ENCODE measurements at places on chromosomes 2 and 18. TPM values are rescaled to one million over a fixed set of nuclear protein-coding genes. Genes with fewer than 3 reads are reported as not detected.
A peak's percentile ranks its signal among the peaks of the same experiment; 100 is the strongest.

Gene ATOH8
- total RNA-seq, result 18.6 TPM

GRCh38 chr2:106332054-106332453 is 136.2 kb downstream of the RGPD3 start:
- no peak overlapping the region for H3K27ac ChIP-seq
- H3K4me1 ChIP-seq, result no peaks in the 10 kb centered on the region
- H3K36me3 ChIP-seq, result no peaks in the 10 kb centered on the region
- no peak overlapping the region for H3K4me3 ChIP-seq
- H3K27me3 ChIP-seq, result no peaks in the 10 kb centered on the region

Gene NTSR2
- total RNA-seq, result not detected

- no peak within 1 kb of the TSS for H3K27ac ChIP-seq
- H3K4me1 ChIP-seq, result no peaks in the 10 kb centered on the region
- no peaks in the 10 kb centered on the region for H3K27me3 ChIP-seq
- no peaks in the 10 kb centered on the region for H3K36me3 ChIP-seq
- no peak for DNase-seq
These were observed at the start of gene CCDC141 for GRCh38 chr2:179049546-179050311. Gene CCDC141 (minus strand): TSS chr2:179050137. CDS start chr2:179049941, 196 bp downstream.

- H3K4me1 ChIP-seq, result no peaks in the 10 kb centered on the region
- no peaks in the 10 kb centered on the region for H3K36me3 ChIP-seq
- no peak overlapping the region for H3K27ac ChIP-seq
- no peak overlapping the region for H3K4me3 ChIP-seq
These were observed 34.0 kb upstream of the SPTBN1 start for GRCh38 chr2:54422072-54422581.

- no peak overlapping the region for H3K27ac ChIP-seq
- no peaks in the 10 kb centered on the region for H3K4me1 ChIP-seq
- H3K36me3 ChIP-seq, result no peaks in the 10 kb centered on the region
- no peak for DNase-seq
- no peak overlapping the region for H3K4me3 ChIP-seq
- no peaks in the 10 kb centered on the region for H3K27me3 ChIP-seq
These were observed 503.7 kb downstream of the ADCYAP1 start for GRCh38 chr18:1408376-1408775.

DNA sequence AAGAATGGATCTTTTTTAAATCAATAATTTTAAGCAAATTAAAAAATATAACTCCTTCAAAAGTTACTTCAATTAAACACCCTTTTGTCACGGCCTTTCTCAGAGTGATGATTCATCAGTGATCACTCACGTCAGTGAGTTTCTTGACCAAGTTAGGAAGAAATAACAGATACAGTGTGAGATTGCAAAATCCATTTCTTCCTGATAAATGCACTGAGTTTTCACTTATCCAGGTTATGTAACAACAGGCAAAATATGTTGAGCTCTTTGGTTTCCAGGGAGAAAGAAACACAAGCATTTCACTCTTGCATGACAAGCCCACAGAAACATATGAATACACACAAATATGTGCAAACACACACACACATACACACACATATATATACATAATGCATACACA is 195.9 kb upstream of the CYRIA start:
- no peak overlapping the region for H3K27ac ChIP-seq
- peak; percentile 68 for DNase-seq
- H3K4me3 ChIP-seq, result no peak overlapping the region
- no peaks in the 10 kb centered on the region for H3K36me3 ChIP-seq
- H3K27me3 ChIP-seq, result no peaks in the 10 kb centered on the region
- no peaks in the 10 kb centered on the region for H3K4me1 ChIP-seq

DNA sequence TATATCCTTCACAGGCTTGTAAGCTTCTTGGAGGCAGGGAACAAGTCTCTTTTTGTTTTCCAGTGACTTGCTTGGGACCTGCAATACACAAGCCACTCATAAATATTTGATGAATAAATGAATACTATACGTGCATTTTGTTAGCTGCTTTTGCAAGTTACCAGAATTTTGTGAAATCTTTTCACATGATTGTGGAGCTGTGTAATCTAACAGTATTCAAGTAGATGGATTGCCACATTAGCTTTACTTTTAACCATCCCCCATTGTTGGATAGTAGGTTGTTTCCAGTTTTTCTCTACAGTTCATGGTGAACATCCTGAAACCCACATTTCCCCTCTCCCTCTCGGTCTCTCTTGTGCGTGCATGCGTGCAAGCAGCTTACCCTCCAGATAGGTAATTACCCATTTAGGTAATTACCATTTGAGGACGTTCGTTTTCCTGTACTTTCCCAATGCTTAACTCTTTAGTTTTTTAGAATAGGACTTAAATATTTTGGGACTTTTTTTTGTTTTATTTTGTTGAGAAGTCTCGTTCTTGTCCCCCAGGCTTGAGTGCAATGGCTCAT is 12.5 kb downstream of the ZNF407 start:
- no peaks in the 10 kb centered on the region for H3K36me3 ChIP-seq
- H3K4me1 ChIP-seq, result peaks cover 3% of the 10 kb centered on the region
- no peak for DNase-seq
- no peaks in the 10 kb centered on the region for H3K27me3 ChIP-seq
- H3K27ac ChIP-seq, result peak overlapping the region; percentile 6
- H3K4me3 ChIP-seq, result no peak overlapping the region

DNA sequence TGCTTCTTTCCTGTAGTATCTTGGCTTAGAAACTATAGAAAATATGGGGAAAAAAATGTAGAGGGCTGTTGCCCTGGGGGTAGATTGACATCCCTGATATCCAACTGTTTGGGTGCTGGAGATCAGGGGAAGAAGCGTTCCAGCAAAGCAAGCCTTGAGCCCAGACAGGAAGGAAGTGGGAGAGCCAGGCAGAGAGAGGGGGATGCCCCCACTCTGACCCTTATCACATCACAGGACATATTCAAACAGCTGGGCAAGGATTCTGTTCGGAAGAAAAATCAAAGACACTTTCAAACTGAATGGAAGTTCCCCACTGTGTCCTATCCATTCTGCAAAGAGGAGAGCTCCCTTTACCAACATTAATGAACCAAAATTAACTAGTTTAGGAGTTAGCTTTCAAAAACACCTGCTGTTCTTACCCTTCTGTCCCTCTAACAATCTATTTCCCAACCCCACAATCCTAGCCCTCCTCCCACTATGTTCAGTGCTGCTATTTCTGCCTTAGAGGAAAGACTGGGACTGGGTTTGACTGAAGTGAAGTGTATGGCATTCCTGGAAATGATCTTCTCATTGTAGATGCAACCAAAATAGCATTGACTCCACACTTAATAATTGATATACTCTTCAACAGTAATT is 16.9 kb upstream of the KCNG3 start:
- no peaks in the 10 kb centered on the region for H3K27me3 ChIP-seq
- no peaks in the 10 kb centered on the region for H3K4me1 ChIP-seq
- no peak for DNase-seq
- H3K4me3 ChIP-seq, result no peak overlapping the region

DNA sequence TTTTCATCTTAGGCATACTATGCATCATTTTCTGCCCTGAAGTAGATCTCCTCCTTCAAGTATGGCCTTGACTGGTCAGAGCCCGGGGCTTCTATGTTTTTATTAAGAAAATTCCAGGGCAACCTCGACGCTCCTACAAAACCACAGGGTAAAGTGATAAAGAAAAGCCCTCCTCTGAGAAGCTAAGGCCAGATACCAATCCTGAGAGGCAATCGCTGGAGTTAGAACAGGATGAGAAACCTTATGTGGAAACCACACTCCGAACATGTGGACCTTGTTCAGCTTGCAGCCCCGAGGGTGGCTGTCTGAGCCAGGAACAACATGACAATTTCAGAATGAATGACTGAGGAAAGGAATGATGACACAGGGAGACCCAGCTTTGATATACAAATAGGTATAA is 35.6 kb downstream of the RMC1 start:
- no peak for DNase-seq
- no peaks in the 10 kb centered on the region for H3K27me3 ChIP-seq
- peaks cover 97% of the 10 kb centered on the region for H3K36me3 ChIP-seq

- no peaks in the 10 kb centered on the region for H3K4me1 ChIP-seq
- no peak overlapping the region for H3K27ac ChIP-seq
- no peak for DNase-seq
- peak overlapping the region; percentile 65 for H3K4me3 ChIP-seq
- H3K27me3 ChIP-seq, result peaks cover 28% of the 10 kb centered on the region
These were observed 681 bp downstream of the ACADL start for GRCh38 chr2:210224591-210224940.

GRCh38 chr2:231541645-231542044 is 11.4 kb upstream of the NMUR1 start:
- no peaks in the 10 kb centered on the region for H3K36me3 ChIP-seq
- H3K27ac ChIP-seq, result no peak overlapping the region
- no peaks in the 10 kb centered on the region for H3K27me3 ChIP-seq
- H3K4me3 ChIP-seq, result no peak overlapping the region

Gene GALM
- 54.2 TPM for total RNA-seq

Gene BARD1
- total RNA-seq, result 18.5 TPM

GRCh38 chr18:78655921-78656320 is 323.7 kb upstream of the SALL3 start:
- DNase-seq, result peak; percentile 52
- no peak overlapping the region for H3K4me3 ChIP-seq
- H3K27me3 ChIP-seq, result no peaks in the 10 kb centered on the region
- no peaks in the 10 kb centered on the region for H3K4me1 ChIP-seq

Gene IL1A
- total RNA-seq, result not detected

DNA sequence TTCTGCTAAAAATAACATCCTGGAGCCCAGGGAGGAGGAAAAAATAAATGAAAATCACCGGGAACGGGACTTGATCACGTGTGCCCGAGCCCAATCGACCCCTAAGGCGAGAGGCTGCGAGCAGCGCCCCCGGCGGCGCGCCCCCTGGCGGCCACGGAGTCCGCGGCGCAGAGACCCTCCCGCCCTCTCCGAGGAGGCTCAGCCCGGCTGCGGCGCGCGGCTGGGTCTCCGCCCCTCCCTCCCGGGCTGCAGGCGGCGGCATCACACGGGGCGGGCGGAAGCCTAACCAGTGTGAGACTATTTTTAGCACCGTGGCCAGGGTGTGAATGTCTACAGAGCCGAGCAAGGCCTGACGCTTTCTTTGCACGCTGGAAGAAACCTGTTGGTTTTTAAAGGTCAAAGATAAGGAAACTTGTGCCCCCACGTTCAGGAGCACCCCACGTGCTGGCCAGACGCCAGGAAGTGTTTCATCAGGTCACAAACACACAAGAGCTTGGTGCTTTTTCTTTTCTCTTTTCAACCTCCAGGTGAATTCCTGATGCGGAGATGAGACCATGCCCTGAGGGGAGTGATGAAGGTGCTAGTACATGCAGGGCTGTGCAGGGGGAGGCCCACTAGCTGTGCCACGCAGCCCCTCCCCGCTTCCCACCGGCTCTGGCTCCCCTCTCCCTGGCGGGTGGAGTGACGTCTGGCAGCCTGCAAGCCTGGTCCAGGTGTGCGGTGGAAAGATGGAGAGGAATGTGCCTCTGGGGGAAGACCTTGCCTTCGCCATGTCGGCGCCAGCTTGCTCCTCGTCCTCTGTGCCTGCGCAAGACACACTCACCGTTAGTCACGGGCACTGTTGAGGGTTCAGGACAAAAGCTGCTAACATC is 35.3 kb upstream of the DNMT3A start:
- H3K27me3 ChIP-seq, result no peaks in the 10 kb centered on the region
- DNase-seq, result peak; percentile 98
- peaks cover 12% of the 10 kb centered on the region for H3K4me1 ChIP-seq
- H3K27ac ChIP-seq, result no peak overlapping the region

GRCh38 chr18:58566556-58567292 is 62.2 kb downstream of the ALPK2 start:
- H3K27me3 ChIP-seq, result no peaks in the 10 kb centered on the region
- H3K4me1 ChIP-seq, result peaks cover 25% of the 10 kb centered on the region
- no peak overlapping the region for H3K4me3 ChIP-seq

Data from osteoblast (primary cell).